OCI-LY7 (cell line): ENCODE measurements at places on chromosomes 7 and 10.
A peak's percentile ranks its signal among the peaks of the same experiment; 100 is the strongest.

- DNase-seq = no peak
These were observed 68.8 kb upstream of the SDK1 start for GRCh38 chr7:3232228-3232627.

DNA sequence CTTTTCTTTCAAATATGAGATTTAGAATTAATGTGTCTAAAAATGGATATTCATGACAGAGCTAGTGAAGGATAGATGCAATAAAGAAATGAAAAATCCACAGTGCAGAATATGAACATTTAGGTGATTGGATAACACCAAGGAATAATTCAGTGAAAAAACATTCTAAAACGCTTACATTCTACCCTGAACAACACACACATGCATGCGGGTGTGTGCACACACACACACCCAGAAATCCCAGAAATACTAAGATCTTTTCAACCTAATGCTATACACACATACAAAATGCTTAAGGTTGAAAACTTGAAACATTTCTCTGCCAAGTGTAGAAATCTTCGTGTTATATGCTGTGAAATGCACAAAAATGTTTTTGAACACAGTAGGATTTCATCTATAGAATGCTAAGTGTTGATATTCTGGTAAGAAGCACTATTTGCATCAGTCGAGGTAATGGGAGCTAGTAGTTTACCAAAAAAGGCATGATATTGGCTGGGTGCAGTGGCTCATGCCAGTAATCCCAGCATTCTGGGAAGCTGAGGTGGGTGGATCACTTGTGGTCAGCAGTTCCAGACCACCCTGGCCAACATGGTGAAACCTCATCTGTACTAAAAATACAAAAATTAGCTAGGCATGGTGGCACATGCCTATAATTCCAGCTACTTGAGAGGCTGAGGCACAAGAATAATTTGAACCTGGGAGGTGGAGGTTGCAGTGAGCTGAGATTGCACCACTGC, 600.6 kb downstream of the PHTF2 start:
- no peak for DNase-seq

- DNase-seq = no peak
These were observed 95.0 kb upstream of the SDK1 start for GRCh38 chr7:3206101-3206500.

DNA sequence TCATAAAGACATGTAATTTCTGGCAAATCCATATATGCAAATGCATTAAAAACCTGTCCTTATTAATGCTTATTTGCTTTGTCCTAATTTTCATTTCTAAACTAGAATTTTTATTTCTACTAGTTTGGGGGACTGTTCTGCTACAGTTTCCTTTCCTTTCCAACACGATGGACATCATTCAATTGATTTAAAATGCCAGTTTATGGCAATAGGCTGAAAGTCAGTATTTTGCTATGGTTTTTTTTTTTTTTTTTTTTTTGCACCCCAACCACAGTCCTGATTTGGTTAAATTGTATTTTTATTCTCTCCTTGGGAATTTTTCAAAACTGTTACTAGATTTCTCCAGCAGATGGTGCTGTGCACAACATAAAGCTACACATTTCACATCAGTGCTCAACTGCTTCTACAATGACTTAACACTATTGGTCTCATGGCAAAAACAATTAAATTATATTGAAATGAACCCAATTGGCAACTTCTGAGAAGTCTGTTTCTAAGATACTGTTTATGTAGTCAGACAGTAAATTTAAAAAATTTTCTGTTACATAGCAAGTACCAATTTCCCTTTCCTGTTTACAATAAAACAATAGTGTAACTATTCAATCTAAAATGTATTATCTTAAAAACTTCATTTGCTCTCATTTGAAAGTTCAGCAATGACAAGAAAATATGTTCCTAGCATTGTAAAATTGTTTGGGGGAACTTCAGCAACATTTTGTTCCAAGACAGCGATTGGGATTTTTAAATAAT, 193.8 kb upstream of the CCDC6 start:
- peak; percentile 58 for DNase-seq

GRCh38 chr10:63324495-63324854, 141.3 kb downstream of the JMJD1C start:
- DNase-seq = no peak

GRCh38 chr7:5627745-5628547, 153.5 kb downstream of the RNF216 start:
- no peak for DNase-seq

DNA sequence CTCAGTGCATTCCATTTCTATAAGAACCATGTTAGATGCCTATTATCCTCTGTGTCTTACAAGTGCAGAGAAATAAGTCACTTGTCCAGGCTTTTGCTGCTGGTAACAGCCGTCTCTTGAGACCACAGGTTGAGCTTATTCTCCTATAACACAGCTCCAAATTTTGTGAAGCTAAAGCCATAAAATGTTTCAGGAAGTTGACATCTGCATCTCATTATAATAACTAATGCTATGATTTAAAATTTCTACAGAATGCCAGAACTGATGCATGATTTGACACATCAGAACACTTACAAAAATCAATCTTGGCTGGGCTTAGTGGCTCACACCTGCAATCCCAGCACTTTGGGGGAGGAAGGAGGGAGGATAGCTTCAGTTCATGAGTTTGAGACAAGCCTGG, 986.9 kb downstream of the TYW1 start:
- no peak for DNase-seq

DNA sequence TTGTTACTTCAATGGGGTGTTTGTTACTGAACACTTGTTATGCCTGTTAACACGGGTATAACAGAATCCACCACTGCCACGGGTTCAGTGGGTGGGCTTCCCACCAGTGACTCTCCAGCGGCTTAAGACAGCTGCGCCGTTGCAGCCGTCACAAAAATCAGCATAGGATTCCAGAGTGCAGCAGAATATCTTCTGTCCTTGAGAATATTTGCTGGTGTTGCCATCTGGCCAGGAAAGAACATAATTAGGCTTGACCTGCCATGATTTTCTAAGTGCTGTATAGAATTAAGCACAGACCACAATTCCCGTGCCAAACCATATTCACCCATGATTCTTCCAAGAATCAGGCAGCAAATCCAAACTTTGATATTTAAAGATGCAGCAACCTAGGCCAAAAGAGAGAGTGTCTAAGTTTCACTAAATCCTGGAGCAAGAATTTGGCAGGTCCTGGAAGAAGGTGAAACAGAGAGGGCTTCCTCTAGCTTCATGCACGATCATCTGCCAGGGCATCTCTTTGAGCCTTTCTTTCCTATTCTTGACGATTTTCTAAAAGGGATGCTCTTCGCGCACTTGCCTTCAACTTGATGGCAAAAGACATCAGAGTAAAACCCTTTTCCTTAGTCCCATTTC, 95.0 kb downstream of the FRMD4A start:
- DNase-seq = no peak

DNA sequence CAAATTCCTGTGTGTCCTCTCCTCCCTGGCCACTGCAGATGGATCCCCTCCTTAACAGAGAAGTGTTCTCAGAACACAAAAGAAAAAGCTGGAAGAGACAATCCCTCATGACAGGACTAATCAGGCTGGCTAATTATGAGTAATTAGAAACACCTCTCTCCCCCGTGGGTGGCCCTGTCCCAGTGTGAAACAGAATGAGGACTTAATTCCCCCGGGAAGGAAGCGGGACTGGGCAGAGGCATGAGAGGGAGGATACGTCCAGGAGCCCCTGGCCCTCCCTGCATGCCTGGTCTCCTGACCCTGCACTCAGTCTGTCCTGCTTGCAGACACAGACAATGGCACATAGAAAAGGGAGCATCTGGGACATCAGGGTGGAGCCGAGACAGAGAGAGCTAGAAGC, 7.6 kb upstream of the ADCYAP1R1 start:
- DNase-seq = no peak

- DNase-seq = peak; percentile 50
These were observed at the start of gene CCM2 for GRCh38 chr7:45000093-45001032. TSS of gene CCM2 (plus strand) at chr7:45000201. CDS start at chr7:45000334, 133 bp downstream.

DNA sequence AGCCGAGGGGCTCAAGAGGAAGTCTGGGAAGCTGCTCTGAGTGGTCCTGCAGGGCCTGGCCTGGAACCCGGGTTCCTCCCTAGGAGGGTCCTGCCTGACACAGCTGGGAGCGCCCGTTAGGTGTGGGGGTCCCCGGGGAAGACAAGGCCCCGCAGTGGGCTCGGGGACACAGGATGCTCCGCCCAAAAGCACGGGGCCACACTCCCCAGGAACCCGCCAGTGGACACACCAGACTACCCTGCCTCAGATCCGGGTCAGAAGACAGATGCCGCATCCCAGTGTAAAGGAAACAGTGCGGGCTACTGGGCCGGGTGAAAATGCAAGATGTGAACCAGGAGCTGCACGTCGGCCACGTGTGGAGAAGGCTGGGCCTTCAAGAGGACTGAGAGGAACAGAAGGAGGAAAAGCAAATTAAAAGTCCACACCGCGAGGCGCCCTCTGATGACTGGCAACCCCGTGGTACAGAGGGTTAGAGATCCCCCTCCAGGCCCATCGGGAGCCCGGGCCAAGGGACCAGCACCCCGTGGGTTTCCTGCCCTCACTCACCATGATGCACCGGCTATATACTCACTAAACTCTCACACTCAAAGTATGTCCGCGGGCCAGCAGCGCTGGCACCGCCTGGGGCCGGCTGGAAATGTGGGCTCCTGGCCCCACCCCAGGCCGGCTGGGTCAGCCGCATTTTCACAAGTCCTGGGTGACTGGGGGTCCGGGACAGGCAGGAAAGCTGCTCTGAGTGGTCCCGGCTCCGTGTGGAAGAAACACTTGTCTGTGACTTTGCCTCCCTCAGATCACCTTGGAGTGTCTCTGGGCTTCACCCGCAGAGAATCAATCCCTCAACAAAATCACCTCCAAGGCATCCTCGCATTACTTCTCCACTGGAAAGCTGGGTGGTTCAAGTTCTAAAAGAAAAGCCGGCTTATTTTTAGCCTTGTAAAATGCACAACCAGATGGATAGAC, 6.1 kb downstream of the STK32C start:
- no peak for DNase-seq

GRCh38 chr10:27564880-27565279, 60.8 kb downstream of the RAB18 start:
- no peak for DNase-seq

DNA sequence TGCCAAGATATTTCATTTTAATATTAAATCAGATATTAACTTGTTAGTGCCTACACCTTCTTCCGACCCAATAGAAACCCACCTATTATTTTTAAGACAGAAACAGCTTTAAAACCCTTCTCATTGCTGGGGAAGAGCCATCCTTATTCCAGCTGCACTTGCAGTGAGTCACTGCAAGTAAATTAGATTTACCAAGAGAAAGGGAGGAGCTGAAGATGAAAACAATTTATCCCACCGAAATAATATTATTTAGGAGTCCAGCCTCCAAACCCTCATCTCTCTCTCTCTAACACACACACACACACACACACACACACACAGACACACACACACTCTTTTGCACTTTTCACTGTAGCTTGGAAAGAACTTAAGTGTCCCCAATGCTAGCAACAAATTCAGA, 26.9 kb downstream of the TWIST1 start:
- DNase-seq = no peak

- DNase-seq = no peak
These were observed 63.4 kb upstream of the STRIP2 start for GRCh38 chr7:129370812-129371211.

DNA sequence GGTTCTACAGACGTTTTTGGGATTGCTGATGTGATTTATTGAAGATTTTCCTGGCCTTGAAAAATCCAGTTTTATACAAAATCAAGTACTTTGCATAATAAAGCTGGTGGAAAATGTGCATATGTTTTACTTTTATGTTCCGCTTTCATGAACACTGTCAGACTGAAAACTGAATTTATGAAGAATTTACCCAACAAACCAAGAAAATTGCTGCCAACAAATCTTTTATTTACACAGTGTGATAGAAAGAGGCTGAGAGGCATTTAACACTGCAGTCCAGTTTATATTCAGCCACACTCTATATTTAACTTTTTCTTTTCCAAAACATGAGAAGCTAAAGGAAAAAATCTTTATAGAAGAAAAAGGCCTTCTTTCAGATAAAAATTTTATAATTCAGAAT, 35.4 kb upstream of the RSU1 start:
- DNase-seq = no peak

GRCh38 chr10:73379064-73379748, 20.5 kb upstream of the CFAP70 start:
- no peak for DNase-seq

DNA sequence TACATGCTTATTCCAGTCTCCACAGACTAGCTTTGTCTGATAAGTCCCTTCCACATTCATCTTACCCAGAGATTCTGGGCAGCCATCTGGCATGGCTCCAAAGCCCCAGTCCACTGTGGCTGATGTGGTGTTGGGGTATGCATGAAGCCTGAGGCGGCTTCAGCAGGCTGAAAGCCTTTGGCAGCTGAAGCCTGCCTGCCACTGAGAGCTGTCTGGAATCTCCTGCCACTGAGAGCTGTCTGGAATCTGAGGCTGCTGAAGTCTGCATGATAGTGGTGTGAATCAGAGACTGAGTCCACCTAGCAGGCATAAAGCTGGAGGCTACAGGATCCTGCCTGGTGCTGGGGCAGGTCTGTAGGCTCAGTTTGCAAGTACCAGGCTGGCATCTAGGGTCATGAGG, 87.1 kb downstream of the DYNC1I1 start:
- DNase-seq = no peak

DNA sequence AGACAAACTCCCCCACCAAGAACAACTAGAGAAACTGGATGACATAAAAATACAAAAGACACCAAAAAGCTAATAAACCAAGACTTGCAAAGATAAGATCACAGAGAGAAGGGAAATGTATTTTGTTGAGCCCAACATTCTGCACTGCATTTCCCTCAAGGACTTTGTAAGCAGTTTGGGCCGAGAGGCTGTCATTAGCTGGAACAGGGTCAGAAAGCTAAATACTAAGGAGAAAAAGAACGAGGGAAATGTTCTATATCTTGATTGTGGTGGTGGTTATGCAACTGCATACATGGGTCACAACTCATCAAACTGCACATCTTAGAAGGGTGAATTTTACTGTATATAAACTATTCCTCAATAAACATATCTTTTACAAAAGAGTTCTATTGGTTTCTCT, 315.0 kb downstream of the IPMK start:
- DNase-seq = no peak

GRCh38 chr7:97064972-97065587, 40.4 kb upstream of the DLX5 start:
- peak; percentile 55 for DNase-seq

GRCh38 chr10:5576780-5577624, 52.2 kb downstream of the CALML3 start:
- DNase-seq = no peak

- DNase-seq = no peak
These were observed 17.4 kb downstream of the C7orf57 start for GRCh38 chr7:48052748-48053147.

GRCh38 chr7:35646289-35647023, 48.5 kb downstream of the HERPUD2 start:
- no peak for DNase-seq
